ENCODE measurements at places on chromosomes 4 and X.

DNA sequence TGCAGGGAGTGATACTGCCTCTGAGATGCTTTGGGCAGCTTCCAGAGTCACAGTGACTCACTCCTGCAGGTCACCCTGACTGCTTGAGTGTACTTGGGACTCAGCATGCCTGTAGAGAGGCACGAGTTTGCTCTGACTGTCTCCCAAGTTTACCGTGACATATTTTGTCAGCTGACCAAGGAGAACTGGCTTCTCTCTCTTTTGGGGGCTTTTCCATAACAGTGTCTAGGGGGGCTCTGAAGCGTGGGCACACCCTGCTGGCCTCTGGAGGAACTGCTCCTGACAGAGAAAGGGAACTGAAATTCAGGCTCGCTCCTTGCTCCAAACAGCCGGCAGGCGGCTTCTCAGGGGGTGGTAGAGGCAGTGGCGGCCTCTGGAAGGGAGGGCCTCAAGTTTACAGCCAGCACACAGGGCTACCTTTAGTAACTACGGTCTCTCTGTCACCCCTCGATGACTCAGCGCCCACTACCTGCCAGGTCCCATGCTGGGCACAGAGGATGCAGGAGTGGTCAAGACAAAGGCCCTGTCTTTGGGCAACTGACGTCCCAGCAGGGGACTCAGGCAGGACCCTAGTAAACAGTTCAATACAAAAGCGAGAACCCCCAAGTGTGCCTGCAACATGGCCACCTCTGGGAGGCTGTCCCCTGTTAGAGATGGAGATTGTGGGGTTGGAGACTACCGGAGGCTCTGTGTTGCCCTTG lies 17.8 kb downstream of the ZNF185 start:
- DNase-seq, result no peak

DNA sequence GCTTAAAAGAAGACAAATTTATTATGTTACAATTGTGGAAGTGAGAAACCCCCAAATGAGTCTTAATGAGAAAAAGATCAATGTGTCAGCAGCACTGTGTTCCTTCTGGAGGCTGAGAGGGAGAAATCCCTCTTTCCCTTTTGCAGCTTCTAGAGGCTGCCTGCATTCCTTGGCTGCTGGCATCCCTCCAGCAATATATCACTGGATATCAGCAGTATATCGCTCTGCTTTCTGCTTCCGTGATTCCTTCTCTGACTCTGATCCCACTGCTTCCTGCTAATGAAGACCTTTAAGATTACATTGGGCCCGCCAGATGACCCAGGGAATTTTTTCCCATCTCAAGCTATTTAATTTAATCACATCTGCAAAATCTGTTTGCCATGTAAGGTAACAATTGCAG lies 1008.0 kb downstream of the RAPGEF2 start:
- DNase-seq, result no peak

- DNase-seq, result no peak
These were observed 189.0 kb upstream of the HCCS start for GRCh38 chrX:10922159-10922558.

GRCh38 chr4:1395941-1396805 lies 10.1 kb downstream of the NKX1-1 start:
- no peak for DNase-seq

- no peak for DNase-seq
These were observed 133.7 kb downstream of the AMELX start for GRCh38 chrX:11426712-11427452.

DNA sequence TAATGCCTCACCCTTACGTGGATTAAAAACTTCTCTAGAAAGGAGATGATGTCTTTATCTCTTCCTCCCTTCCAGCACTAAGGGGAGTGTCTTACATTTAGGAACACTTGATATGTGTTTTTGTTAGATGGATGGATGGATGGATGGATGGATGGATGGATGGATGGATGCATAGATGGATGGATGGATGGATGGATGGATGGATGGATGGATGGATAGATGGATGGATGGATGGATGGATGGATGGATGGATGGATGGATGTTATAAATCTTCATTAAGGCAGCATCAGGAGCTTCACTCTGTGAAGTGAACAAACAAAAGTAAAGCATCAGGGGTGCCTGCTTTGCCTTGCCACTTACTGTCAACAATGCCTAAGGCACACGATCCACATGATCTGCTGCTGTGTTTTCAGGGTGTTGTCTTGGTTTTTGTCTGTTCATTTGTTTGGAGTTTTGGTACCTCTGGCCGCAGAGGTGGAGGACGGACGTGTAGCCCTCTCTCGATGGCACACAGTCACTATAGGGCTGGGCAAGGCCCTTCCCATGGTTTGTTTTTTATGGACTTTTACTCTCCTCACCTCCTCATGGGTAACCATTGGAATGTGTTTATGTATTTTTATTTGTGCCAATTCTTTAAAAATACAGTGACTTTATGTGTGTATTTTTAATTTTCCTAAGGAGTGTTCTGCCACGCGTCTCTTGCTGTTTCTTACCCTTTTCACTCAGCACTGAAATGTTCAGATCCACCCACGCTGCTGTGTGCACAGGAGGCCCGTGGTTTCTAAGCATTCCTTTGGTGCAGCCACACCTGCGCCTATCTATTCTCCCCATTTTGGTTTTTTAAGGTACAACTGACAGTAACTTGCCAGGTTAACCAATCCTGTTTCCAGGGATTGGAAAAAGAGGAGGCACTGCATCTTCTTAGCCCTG lies 91.8 kb upstream of the ENPP6 start:
- DNase-seq, result no peak

- DNase-seq, result no peak
These were observed 71.9 kb downstream of the MAGEB17 start for GRCh38 chrX:16239211-16239610.

- no peak for DNase-seq
These were observed 4.0 kb upstream of the SH2D1A start for GRCh38 chrX:124342174-124342867.

GRCh38 chr4:167052631-167053091 lies 181.6 kb downstream of the SPOCK3 start:
- DNase-seq, result no peak

DNA sequence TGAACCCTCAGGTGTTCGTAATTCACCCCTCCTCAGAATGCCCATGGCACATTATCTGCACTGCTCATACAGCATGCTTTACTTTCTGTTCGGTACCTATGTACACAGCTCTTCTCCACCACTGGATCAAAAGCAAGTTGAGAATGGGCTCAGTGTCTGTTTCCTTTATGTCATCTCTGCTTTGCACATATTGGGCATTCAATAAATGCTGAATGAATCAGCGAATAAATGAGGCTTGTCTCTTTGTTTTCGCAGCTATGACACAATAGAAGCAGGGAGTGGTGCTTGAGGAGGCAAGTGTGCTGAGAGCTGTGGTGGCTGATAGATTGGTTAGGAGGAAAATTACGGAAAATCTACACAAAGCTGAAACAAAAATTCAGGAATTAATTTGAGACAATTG lies 109.1 kb upstream of the VMA21 start:
- no peak for DNase-seq

Measured in stimulated activated CD8-positive, alpha-beta memory T cell treated with anti-CD3 and anti-CD28 coated beads, Interleukin-4, amount 100 ng/mL, for 1 hour (primary cell).